ENCODE measurements at places on chromosomes 12 and 14.

DNA sequence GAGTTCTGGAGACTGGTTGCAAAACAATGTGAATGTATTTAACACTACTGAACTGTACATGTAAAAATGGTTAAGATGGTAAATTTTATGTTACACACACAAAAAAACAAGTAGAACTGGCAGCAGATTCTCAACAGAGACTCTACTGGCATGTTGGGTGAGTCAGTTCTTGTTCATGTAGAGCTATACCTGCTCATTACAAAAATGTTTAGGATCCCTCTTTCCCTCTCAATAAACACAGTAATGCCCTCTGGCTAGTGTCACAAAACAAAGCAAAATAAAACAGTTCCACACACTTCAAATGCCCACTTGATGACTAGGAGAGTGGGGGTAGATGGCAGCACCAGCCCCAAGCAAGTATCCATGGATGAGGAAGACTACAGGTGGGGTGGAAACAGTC, 13.7 kb upstream of the ZNF740 start:
- no peak for DNase-seq

GRCh38 chr14:98947911-98948595, 323.9 kb downstream of the BCL11B start:
- no peak for DNase-seq

DNA sequence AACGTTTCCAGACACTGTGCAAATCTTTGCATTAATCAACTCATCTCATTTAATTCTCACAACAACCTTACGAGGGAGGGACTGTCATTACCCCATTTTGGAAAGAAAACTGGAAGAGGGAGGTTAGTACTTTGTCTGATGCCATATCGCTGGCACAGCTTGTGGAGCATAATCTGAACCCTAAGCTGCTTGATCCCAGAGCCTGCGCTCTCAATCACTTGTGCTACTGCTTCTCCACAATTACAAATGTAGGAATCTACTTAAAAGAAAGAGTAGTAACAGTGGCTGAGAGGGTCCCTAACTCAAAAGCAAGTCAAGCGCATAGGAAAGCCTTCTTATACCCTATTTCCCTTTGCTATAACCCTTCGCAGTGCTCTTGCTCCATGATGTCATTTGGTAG, 3.2 kb downstream of the EFS start:
- DNase-seq = no peak

- DNase-seq = no peak
Measured at GRCh38 chr12:53795927-53796326, 44.1 kb upstream of the CISTR start.

GRCh38 chr12:49543914-49544815, 5.3 kb downstream of the KCNH3 start:
- DNase-seq = no peak

DNA sequence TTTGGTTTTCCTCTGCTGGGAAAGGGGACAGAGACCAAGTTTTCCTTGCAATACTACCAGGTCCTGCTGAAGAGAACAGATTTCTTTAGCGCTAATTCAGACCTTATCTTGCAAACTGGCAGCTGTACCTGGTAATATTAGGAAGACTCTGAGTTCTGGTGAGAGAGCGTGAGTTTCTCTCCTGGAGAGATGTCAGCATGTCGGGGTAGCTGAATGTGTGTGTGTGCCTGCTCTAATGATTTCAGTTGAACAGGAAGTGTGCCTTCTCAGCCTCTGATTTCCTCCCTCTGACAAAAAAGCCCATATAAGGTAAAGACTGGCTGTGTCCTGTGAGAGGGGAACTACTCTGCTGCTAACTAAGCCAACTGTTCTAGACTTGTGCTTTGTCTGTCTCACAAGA, 10.3 kb upstream of the ERP27 start:
- peak; percentile 92 for DNase-seq

GRCh38 chr12:45688183-45688582, 41.3 kb upstream of the ARID2 start:
- no peak for DNase-seq

DNA sequence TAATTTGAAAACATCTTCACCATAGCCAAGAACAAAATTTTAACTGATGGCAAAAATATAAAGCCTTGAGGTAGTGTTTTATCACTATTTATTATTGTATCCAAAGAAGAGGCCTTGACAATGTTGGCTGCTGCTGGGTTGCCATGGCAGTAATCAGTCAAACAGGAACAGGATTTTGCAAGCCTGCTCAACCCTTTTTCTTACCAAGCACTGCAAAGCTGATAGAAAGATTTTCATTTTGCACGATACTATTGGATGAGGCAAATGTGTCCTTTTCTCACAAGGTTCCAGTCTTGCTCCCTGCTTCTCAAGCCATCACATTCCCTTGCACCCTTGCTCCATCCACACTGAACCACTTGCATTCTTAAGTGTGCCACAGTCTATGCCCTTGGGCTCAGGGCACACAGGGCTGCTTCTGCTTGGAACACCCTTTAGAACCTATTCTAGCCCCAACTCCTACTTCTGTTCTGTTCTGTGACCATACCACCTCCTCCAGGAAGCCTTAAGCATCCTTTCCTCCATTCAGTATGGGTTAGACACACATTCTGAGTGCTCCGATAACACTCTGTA, 76.5 kb upstream of the AMIGO2 start:
- DNase-seq = peak; percentile 14

DNA sequence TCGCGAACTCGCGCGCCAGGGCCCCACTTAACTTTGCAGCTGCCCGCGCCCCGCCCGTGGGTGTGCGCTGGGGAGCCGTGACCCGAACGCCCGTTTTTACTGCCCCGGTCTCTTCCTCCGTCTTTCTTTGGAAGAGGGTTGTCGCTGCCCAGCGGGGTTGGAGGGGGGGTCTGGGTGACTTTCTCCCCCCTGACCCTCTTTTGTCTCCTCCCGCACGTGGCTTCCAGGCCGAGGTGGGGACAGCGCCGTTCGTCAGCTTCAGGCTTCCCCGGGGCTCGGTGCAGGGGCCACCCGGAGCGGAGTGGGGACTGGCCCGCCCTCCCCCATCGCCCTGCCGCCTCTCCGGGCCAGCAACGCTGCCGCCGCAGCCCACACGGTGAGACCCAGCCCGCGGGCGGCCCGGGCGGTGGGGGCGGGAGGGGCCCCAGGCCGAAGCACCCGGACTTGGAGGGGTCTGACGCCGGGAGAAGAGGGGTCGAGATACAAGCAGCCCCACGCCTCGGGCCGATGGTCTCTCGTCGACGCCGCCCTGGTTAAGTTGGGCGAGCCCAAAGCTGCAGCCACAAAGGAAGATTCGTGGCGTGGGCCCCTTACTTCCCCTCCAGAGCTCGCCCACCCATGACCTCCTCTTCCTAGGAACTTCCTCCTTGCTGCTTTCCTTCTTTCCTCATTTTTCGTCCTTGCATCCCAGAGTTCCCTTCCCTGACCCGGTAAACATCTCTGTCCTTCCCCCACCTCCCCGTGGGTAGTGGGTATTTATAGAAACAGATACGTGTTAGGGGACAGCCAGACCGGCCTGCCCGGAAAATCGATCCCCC, 1.2 kb downstream of the DYRK2 start:
- DNase-seq = no peak

DNA sequence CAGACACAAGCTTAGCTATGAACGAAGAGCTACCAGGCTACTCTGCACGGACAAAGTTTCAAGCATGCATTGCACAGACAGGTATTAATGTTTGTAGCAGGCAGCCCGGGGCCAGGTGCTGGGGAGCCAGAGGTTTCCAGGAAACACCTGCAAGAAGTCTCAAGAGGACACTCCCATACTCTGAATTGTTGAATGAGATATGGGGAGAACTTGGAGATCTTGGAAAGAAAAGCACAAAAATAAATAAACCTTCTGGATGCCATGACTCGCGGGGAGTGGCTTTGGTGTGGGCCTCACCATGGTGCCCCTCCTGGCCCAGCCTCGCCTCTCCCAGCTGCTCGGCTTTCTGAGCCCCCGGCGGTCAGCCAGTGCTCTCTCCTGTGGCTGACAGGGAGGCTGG, 186.8 kb downstream of the TTC7B start:
- no peak for DNase-seq
